ENCODE measurements at places on chromosomes 12 and 14. TPM values are rescaled to one million over a fixed set of nuclear protein-coding genes. Genes with fewer than 3 reads are reported as not detected.

PLEK2 gene
- 4.2 TPM for total RNA-seq

DBX2 gene
- not detected for total RNA-seq

TSHR gene
- total RNA-seq: not detected

RABGGTA gene
- 22.7 TPM for total RNA-seq

TBX3 gene
- 48.8 TPM for total RNA-seq

GNB3 gene
- total RNA-seq: 0.46 TPM

Measured in upper lobe of left lung (tissue), 6 donors.